ENCODE measurements at places on chromosomes 2 and 18. TPM values are rescaled to one million over a fixed set of nuclear protein-coding genes. Genes with fewer than 3 reads are reported as not detected.
A peak's percentile ranks its signal among the peaks of the same experiment; 100 is the strongest.

DNA sequence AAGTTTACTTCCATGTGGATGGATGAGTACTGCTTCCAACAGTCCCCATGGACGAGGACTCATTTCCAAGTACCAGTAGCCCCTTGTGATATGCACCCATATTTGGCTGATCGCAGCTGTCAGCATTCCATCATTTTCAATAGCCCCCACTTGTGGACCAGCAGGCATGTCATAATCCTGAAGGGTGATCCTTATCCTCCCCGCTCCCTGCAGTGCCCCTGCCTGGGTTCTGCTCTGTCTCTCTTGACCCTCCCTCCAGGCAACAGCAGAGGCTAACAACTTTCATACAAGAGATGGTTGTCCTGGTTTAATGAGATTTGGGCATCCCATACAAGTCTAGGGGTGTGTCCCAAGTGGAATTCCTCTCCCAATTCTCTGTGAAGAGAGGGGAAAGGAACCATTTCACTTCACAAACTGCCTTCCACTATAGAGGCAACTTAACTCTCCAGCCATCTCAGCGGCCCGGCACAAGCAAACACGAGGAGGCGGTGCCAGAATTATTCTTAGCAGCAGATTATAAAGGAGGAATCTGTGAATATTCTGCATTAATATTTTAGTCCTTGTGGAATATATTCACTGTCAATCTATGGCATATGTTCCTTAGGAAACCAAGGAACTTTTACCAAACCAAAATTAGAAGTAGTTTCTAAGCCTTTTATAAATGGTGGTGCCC, 110.7 kb downstream of the RTN4 start:
- H3K27me3 ChIP-seq, result no peaks in the 10 kb centered on the region
- H3K4me3 ChIP-seq, result no peak overlapping the region
- no peaks in the 10 kb centered on the region for H3K4me1 ChIP-seq
- no peaks in the 10 kb centered on the region for H3K36me3 ChIP-seq
- H3K27ac ChIP-seq, result no peak overlapping the region

- peaks cover 11% of the 10 kb centered on the region for H3K27me3 ChIP-seq
- no peak for DNase-seq
These were observed 1.5 kb upstream of the INHBB start for GRCh38 chr2:120344214-120344975.

- H3K36me3 ChIP-seq, result no peaks in the 10 kb centered on the region
- no peaks in the 10 kb centered on the region for H3K4me1 ChIP-seq
- H3K27ac ChIP-seq, result peak overlapping the region; percentile 64
- H3K4me3 ChIP-seq, result no peak overlapping the region
- H3K27me3 ChIP-seq, result no peaks in the 10 kb centered on the region
These were observed 27.9 kb downstream of the MGAT4A start for GRCh38 chr2:98702858-98703620.

DNA sequence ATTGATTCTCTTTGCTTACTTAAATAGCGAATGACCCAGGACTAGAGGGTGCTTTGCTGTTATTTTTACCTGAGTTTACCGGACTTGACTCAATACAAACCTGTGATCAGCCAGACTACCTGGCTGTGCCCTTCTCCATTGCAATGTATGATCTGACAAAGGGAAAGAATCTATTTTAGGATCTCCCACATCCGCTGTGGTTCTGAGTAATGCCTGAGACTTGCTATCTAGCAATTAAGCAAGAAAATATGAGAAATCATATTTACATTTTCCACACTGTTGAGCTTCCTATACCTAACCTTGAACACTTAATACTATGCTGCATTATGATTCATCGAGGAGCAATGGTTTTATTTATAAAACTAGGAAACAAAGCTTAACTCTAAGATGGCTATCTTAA, 215.2 kb downstream of the RAD51AP2 start:
- no peak overlapping the region for H3K27ac ChIP-seq
- H3K4me1 ChIP-seq, result no peaks in the 10 kb centered on the region

GRCh38 chr2:173064151-173064805, 11.4 kb upstream of the MAP3K20 start:
- H3K27ac ChIP-seq, result peak overlapping the region; percentile 44
- peak; percentile 48 for DNase-seq

Gene CABYR
- 2.0 TPM for total RNA-seq

DNA sequence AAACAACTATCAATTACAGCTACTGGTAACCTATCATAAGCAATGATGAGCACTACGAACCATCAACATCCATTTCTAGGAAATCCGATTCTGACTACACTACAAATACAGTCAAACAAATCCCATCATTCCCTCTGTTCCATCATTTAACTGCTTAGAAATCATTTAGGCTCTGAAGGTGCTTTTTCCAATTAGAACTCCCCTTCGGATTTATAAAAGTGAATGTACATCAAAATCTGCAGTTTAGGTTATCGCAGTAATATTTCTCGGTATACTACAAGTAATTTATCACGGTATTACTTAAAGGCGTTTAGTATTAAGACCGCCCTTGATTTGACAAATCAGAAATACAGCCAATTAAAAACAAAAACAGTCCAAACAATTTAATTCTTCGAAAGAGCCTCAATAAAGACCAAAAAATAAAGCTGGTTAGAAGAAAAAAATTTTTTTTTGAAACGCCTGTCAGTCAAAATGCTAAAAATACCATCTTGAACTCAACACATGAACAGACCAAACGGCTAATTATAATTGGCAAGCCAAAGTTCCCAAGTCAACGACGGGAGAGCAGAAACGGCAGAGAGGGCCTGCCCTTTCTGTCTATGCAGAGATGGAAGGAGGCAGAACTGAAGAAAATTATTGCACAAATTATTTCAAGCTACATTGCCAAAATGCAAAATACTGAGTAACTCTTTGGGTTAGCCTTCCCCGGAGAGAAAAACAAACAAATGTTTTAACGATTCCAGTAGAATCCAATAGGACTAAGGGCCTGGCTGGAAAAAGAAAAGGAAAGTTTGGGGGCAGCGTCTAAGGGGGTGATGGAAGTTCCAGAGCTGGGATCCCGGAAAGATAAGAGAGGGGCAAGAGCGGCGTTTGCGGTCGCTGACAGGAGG, 1.2 kb downstream of the VPS54 start:
- no peak for DNase-seq
- H3K27ac ChIP-seq, result peak overlapping the region; percentile 98
- no peaks in the 10 kb centered on the region for H3K27me3 ChIP-seq
- H3K36me3 ChIP-seq, result no peaks in the 10 kb centered on the region
- H3K4me1 ChIP-seq, result no peaks in the 10 kb centered on the region
- peak overlapping the region; percentile 75 for H3K4me3 ChIP-seq

DNA sequence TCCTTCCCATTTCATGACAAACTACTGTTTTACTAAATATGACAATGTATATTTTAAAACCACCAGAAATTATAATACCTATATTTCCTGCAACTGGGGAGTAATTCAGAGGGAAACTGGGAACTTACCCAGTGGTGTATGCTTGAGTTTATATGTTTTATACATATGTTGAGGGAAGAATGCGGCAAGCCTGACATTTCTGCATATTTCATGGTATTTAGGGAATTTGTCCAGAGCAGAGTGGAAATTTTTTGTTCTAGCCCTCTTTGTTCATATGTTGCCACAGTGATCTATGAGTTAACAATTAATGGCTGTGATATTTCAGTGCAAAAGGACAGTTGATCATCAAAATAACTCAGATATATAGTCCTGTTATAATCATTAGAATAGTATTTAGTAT, 230.8 kb upstream of the VWC2L start:
- DNase-seq, result no peak
- no peak overlapping the region for H3K27ac ChIP-seq
- H3K36me3 ChIP-seq, result no peaks in the 10 kb centered on the region
- no peak overlapping the region for H3K4me3 ChIP-seq
- no peaks in the 10 kb centered on the region for H3K4me1 ChIP-seq

DNA sequence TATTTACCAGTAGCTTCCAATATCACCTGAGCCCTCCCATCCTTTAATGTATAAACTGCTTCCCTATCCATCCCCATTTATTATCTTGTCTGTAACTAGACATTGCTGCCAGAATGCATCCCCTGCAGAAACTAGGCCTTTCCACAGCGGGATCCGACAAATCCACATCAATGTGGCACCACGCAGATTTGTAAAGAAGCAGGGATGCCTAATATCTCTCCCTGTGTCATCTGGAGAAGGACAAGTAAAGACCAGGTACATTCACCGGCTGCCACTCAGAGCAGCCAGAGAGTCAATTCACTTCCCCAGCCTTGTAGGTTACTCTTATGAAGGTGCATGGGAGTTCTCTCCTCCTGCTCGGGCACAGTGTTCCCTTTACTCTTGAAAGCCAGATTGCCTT, 98.8 kb upstream of the MAP3K20 start:
- DNase-seq, result no peak
- no peak overlapping the region for H3K27ac ChIP-seq
- H3K4me1 ChIP-seq, result no peaks in the 10 kb centered on the region
- H3K4me3 ChIP-seq, result no peak overlapping the region
- H3K36me3 ChIP-seq, result no peaks in the 10 kb centered on the region

DNA sequence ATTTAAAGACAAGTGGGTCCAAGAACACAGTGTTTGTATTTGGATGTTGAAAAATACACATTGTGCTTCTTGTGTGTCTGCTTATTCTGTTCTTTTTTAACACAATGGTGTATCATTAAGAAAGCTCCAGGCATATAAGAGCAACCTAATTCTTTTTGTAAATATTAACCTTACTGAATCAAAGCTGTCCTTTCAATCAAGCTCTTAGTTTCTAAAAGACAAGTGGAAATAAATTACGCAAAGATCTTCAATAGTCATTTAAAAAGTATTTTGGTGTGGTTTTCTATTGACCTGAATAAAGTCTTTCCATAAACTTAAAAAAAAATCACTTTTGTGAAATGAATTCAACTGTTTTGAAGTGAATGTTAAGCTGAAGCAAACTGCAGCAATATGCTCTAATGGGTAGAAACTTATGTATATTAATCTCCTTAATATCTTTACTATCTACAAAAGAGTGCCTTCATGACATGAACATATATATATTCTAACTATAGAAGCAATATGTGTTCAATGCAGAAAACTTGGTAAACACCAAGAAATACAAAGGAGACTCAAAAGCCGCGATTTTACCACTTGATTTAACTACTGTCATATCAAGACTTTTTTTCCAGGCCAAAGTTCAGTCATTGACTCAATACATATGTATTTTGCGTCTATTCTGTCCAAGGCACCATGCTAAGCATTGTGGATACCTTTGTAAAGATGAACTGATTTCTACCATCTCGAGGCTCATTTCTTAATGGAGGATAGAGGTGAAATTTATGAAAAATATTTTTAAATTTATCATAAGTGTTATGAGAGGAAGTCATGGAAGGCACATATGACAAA, 97.7 kb downstream of the ARHGAP15 start:
- H3K4me1 ChIP-seq, result no peaks in the 10 kb centered on the region
- H3K27me3 ChIP-seq, result no peaks in the 10 kb centered on the region
- no peak overlapping the region for H3K27ac ChIP-seq
- H3K4me3 ChIP-seq, result no peak overlapping the region
- H3K36me3 ChIP-seq, result no peaks in the 10 kb centered on the region

Gene ABCG8
- total RNA-seq, result not detected

- no peaks in the 10 kb centered on the region for H3K27me3 ChIP-seq
- H3K36me3 ChIP-seq, result no peaks in the 10 kb centered on the region
These were observed 199.4 kb downstream of the GBX2 start for GRCh38 chr2:235968616-235969324.

- H3K4me1 ChIP-seq, result peaks cover 4% of the 10 kb centered on the region
- H3K27ac ChIP-seq, result no peak overlapping the region
- no peak for DNase-seq
These were observed 3.0 kb downstream of the PASK start for GRCh38 chr2:241146286-241146685.

DNA sequence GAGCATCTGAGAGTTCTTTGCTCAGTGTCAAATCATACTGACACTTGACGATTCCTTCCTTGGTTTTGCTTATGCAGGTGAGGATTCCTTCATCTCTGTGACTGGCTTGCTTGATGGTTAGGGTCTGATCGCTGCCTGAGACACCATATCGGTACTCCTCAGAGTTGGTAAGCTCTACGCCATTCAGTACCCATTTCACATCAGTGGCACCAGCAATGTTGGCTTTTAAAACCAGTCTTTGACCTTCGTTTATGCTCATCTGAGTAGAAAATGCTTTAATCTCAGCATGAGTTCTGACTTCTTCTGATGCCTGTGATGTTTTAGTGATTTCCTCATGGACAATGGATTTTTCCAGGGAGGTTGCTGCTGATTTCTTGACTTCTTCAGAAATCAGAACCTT, 48.4 kb downstream of the PLEKHA3 start:
- H3K4me1 ChIP-seq, result no peaks in the 10 kb centered on the region
- H3K36me3 ChIP-seq, result no peaks in the 10 kb centered on the region
- no peaks in the 10 kb centered on the region for H3K27me3 ChIP-seq
- DNase-seq, result no peak

Gene ANTXR1
- total RNA-seq, result 134 TPM

DNA sequence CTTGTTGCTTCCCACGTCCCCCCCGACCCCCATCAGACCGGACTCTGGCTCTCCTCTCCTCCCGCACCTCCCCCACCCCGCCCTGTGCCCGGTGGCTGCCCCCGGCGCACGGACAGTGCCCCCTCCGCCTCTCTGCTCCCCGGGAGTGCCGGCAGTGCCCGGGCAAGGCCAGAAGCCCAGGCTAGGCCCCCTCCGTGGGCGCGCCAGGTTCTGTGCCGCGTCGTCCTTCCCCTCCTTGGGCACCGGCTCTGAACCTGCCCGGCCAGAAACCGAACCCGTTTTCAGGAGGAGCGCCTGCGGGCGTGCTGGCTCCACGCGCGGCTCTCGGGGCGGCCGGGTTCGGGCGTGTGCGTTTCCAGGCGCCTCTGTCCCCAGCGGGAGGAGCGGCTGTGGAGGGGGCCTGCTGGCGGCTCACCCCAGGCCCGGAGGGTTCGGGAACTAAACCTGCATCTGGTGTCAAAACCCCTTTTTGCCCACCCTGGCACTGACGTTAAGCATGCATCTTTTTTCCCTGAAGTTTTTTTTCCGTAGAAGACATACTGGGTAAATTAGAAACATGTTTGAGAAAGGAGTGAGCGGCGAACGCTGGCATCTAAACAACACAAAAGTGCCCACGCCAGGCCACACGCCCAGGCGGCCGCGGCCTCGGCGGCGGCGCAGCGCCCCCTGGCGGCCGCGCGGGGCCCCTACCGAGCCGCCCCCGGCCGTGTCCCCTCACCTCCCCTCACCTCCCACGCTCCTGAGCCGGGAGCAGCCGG, 123.9 kb upstream of the SLC1A4 start:
- H3K36me3 ChIP-seq, result no peaks in the 10 kb centered on the region
- no peaks in the 10 kb centered on the region for H3K27me3 ChIP-seq
- peak overlapping the region; percentile 42 for H3K4me3 ChIP-seq
- DNase-seq, result peak; percentile 62
- H3K27ac ChIP-seq, result peak overlapping the region; percentile 87

Measured in uterus (tissue), 4 donors.